Astrocyte of the spinal cord (primary cell): ENCODE measurements at places on chromosomes 2 and 18.

- DNase-seq = no peak
These were observed 84.0 kb upstream of the NEUROD1 start for GRCh38 chr2:181764095-181764963.

GRCh38 chr2:85745619-85746018 is 8.2 kb upstream of the ATOH8 start:
- no peak for DNase-seq

- no peak for DNase-seq
These were observed 273.6 kb downstream of the SETBP1 start for GRCh38 chr18:44954257-44954656.

DNA sequence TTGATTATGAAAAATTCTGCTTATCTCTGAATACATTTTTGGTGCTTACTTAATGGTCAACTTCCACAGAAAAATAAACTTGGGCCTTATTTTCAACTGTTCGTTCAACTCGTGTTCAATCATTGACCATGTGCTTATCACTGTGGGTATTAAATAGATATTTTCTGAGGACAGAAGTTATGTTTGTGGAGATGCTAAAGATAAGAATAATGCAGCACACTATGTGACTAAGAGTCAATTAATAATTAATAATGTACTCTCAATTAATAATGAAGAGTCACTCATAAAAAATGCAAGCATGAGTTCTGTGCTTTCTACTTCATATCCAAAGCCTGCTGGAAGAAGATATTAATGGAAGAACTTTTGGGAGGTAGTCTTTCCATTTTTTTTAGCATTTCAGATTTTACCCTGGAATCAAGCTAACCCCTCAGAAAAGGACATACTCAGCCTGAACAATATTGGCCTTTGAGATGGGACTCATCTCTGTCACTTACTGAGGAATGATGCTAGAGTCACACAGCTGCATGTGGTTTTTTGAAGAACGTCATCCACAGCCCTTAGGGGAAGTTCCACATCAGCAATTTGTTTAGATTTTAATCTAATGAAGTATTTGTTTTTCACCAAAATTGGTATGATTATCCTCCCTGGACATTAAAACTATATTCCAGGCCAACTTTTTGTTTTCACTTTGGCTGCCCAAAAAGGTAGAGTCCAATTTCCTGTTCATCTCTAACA is 191.9 kb upstream of the CRIM1 start:
- no peak for DNase-seq

GRCh38 chr2:153311432-153311831 is 167.1 kb downstream of the RPRM start:
- no peak for DNase-seq

DNA sequence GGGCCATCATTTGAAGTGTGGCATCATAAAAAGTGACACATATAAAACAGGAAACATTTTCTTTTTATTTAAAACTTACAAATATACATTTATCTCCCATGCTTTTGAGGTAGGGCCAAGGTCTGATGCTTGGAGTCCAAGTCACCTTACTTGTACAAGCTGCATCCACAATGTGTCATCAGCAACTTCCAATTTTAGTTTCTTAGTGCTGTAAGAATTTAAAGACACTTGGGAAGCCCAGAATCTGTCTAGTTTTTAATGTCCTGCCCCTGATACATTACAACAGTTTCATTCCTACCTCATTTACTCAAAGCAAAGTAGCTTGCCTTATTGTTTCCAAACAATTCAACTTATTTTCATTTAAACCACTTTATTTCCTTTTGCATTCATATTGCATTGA is 297.7 kb downstream of the MTX2 start:
- DNase-seq = no peak

GRCh38 chr2:174392706-174393105 is 2.8 kb upstream of the SCRN3 start:
- no peak for DNase-seq

DNA sequence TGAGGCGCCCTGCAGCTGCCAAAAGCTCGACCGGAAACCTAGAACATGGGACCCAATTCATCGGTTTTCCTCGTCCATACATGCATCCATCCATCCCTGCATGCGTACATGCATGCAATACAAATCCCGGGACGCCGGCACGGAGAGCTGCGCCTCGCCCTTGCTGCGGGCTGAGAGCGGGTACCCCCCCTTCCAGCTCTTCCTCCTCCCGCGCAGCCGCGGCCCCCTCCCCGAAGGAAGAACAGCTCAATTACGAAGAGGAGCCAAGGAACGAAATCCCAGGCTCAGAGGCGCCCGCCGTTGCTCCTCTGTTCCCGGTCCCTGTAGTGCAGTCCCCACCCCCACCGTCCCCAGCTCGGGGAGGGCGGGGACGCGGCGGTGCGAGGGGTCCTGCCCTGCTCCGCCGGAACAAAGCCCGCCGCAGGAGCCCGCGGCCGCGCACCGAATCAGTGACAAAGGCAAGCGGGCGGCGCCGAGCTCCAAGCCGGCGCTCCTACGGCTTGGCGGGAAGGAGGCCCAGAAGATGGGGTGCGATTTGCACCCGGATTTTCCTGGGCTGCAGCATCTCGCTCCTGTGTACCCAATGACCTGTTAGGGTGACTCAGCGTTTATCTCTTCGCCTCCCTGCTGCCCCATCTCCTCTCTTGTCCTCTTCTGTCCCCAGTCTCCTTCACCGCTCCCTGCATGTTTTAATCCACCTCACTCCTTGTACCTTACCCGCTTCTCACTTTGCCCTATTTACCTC is 8.9 kb upstream of the POU3F3 start:
- DNase-seq = peak; percentile 30

GRCh38 chr2:43312755-43313641 is 86.6 kb upstream of the ZFP36L2 start:
- DNase-seq = peak; percentile 89

DNA sequence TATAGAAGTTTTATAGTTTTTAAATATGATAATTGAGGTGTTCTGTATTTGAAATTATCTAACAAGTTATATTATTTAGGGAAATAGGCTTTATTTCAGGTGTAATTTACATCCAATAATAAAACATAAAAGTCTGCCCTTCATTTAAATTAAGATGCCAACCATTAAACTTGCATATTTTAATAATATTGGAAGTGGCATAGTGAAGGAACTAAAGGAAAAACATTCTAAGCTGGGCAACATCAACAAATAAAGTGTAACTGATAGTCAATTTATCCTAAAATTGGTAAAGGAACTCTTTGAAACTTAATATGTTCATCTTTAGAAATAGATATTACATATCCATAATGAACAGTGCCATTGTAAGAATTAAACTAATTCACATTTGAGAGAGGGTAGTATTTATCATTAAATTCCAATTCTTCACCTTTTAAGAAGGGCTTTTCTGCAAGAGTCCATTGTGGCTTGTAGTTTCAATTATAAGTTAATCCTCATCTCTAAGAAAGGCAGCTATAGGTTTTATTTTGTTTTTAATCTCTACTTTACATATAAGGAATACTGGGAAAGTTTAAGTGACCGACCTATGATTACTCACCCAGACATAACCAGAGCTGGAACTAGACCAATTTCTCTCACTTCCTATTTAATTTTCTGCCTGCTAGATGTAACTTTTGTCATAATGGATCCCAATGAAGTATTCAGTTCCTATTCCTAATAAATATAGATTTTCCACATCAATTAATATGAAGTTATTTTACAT is 401.6 kb downstream of the XIRP2 start:
- DNase-seq = peak; percentile 65

GRCh38 chr2:46494596-46494995 is 15.2 kb downstream of the TMEM247 start:
- no peak for DNase-seq

GRCh38 chr2:229732897-229733296 is 18.5 kb upstream of the DNER start:
- DNase-seq = no peak

DNA sequence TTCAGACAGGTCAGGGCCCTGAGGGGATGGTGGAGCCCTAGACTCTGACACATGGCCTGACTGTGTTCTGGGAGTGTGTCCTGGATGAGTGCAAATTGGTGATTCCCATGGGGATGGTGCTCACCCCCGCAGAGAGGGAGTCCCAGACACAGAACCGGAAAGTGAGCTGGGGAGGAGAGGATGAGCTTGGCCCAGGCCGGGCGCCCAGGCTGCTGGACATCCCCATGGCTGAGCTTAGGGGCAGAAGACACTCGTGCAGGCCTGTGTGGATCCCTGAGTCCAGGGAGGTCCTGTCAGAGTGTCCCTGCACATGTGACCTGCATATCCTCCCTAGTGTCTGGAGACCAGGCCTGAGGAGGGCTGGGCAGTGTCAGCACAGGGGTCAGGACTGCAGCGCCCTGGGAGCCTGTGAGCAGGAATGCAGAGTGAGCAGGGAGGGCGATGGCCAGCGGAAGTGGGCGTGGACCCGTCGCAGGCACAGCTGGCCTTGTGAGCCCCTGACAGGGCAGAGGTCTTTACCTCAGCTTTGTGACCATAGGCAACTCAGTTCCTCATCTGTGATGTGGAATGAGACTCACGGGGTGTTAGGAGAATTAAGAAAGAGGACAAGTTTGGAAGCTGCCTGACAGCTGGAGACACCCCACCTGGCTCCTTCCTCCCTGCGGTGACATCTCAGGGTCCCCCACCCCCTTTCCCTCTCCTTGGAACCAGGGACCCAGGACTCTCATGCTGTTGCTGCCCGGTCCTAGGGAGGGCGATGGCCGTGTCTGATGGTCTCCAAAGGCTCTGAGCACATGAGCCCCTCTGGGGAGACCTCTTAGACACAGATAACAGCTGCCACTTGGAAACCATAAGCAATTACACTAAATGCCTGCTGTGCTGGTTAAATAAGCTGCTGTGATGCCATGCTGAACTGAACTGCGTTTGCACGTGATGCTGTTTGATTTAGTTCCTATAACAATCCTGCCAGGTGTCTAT is 62.6 kb upstream of the HS6ST1 start:
- no peak for DNase-seq

- no peak for DNase-seq
These were observed 47.5 kb downstream of the ARID5A start for GRCh38 chr2:96584017-96584416.

DNA sequence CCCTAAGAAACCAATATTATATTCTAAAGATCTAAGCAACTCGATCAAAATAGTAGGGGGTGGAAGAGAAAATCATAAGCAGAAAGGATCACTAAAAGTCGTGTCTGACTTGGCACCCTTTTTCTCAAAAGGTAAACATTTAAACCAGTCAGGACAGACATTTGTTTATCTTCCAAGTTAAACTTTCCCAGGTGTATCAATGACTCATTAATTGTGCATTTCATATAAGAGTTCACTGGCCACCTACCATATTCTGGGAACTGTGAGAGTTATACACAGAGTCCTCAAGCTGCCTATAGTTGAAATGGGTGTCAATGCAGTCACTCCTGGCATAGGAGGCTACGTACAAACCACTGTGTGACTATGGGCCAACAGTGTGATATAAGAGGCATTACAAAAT is 4.8 kb upstream of the ACVR1 start:
- no peak for DNase-seq

DNA sequence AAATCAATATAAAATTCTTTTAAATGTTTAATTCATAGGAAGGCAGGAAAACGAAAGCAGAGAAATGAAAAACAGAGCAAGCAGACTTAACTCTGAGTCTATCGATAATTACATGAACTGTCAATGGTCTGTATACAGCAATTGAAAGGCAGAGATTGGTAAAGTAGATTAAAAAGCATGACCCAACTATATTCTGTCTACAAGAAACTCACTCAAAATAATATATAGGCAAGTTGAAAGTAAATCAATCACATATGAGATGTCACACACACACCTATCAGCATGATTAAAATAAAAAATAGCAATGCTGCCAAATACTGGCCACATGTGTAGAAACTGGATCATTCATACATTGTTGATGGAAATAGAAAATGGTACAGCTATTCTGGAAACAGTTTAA is 136.4 kb upstream of the CYP1B1 start:
- no peak for DNase-seq

DNA sequence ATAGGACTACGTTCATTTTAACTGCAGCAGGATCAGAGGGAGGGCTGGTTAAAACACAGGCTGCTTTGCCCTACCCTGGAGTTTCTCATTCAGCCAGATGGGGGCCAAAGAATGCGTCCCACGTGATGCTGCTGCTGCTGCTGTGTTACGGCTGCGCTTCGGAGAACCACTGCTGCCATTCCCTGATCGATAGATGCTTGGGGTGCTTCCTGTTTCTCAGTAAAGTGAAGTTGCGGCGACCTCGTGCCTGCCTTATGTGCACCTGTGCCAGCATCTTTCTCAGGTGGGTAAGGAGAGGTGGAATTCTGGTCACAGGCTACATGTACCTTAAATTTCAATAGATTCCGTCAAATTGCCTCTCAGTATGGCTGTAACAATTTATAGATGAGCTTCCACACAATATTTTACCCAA is 24.7 kb upstream of the TOGARAM2 start:
- no peak for DNase-seq

DNA sequence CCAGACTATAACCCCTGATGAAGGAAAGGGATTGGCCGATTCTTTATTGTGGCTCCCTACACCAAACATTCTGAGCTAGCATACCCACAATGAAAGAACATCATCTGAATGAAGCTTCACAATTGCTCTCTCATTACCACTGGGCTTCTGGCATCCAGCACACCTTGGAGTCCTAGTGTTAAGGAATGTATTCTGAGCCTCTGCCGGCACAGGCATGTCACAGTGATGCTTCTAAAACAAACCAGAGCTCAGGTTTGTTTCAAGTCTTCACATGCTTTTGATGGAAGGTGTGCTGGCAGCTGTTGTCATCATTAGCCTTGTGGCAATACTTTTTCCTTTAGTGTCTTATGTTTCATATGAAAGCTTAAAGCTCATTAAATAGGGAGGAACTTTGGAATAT is 76.3 kb upstream of the RBBP8 start:
- DNase-seq = no peak

GRCh38 chr2:10242451-10242850 is 60.3 kb upstream of the HPCAL1 start:
- no peak for DNase-seq

DNA sequence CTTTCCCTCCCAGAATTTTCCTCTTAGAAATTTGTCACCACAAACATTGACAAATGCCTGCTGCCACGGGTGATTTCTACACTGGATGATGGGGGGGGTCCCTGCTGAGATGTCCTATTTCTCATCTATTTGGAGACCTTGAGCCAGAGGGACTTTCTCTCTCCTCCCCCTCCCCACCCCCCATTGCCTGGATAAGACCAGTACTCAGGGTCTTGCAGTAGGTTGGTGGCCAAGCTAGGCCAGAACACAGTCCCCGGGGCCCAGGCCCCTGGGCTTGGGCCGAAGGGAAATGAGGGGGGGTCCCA is 560 bp upstream of the DUSP2 start:
- DNase-seq = no peak

DNA sequence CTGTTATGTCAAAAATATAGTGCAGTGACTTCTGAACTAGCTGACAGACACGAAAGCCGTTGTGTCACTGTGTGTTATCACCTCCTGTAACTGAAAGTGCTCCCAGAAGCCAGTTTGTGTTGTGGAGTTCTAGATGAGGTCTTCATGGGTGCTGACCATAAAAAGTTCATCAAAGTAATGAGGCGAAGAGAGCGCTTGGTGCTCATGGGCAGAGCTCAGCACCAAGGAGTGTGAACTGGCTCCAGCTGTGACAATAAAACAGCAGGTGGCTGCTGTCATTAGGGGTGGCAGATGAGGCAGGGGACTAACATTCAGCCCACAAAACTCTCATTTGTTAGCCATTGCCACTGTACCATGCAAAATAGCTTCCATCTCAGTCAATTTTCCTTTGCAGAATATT is 151.1 kb downstream of the ZNF407 start:
- no peak for DNase-seq
